Stimulated activated CD8-positive, alpha-beta memory T cell treated with anti-CD3 and anti-CD28 coated beads, Interleukin-12 subunit alpha, Interleukin-12 subunit beta, amount 100 ng/mL, for 4 hours (primary cell): ENCODE measurements at places on chromosomes 4 and X.

GRCh38 chrX:13764281-13764680 is 29.7 kb downstream of the OFD1 start:
- DNase-seq, result no peak

- DNase-seq, result no peak
These were observed 67.7 kb upstream of the PJA1 start for GRCh38 chrX:69232945-69233344.

DNA sequence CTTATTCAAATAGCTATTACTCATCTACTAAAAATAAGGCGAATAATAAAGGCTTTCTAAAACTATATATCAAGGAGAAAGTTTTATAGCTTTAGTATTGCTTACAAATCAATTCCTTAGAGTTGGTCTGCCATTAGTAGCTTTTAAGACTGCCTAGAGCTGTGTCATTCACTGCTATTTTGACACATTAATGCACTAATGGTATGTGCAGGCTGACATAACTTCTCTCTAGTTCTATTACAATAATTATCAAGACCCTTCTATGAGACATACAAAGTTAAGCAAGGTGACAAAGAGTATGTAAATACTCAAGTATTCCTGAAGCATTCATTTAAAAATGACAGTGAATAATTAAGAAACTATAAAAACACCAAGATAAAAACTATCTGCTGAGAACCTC is 625.3 kb downstream of the STPG2 start:
- DNase-seq, result no peak

- no peak for DNase-seq
These were observed 66.6 kb downstream of the FREM3 start for GRCh38 chr4:143633833-143634232.

DNA sequence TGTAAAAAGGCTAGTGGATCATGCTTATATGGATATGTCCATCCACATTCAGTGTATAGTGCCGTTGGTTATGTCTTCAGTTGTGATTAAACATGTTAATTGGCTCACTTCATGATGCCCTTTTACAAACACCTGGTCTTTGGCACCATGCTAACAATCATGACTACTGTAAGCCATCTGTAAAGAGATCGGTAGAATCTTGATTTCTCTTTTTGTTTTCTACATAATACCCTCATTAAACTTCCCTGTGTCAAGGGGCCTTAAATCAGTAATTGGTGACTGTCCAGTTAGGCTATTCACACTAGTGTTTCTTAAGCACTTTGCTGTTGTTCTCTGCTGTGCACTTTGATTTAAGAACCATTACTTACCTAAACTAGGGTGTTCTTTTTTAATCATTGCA is 475.2 kb downstream of the RPA4 start:
- DNase-seq, result no peak

DNA sequence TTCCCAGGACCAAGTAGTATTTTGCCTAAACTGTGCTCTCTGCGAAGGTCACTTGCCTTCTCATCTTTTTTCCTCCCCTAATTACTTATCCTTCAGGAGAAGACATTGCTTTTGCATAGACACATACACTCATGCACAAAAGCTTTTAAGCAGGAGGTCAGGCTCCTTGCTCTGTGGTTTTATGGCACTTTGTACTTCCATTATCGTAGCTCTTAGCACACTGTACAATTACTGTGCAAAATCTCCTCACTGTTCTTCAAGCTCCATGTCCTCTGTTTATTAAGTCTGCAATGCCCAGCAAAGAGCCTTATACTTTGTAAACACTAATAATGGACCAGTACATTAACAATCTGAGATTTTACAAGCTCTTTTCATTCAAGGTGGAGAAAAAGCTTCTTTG is 188.4 kb upstream of the GNPDA2 start:
- DNase-seq, result no peak

DNA sequence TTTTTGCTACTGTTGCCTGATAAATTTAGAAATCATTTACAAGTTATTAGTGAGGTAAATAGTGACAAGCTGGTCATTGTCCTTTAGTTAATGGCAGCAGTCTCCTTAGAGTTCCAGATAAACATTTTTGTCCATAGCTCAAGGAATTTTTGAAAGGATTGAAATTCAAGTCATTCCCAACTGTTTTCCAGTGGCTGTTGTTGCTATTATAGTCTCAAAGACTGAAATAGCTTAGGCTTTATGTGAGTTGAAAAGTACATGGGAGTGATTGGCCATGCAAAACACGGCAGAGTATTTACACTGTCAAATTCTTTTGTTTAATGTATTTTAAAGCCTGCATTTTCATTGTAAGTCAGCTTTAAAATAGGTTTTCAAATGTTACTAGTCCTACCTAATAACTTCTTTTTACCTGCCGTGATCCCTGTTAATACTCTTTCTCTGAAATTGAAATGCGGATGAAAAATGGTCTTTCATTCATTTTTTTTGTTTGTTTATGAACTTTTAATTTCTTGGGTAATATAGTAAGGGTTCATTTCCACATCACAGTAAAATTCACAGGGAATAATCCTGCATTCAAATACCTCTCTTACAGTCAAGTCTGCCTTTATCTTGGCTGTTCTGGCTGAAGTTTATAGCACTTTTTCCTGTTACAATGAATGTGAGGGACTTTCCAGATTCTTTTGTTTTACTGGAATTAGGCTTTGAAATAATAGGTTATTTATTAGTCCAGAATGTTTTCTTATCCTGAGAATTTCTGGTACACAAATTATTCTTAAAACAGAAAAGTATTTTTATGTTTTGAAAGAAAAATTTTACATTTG is 85.1 kb downstream of the PDLIM5 start:
- no peak for DNase-seq

- DNase-seq, result no peak
These were observed 80.0 kb upstream of the FGF13 start for GRCh38 chrX:138791551-138791950.

GRCh38 chr4:38123555-38123954 is 163.4 kb downstream of the PTTG2 start:
- no peak for DNase-seq

DNA sequence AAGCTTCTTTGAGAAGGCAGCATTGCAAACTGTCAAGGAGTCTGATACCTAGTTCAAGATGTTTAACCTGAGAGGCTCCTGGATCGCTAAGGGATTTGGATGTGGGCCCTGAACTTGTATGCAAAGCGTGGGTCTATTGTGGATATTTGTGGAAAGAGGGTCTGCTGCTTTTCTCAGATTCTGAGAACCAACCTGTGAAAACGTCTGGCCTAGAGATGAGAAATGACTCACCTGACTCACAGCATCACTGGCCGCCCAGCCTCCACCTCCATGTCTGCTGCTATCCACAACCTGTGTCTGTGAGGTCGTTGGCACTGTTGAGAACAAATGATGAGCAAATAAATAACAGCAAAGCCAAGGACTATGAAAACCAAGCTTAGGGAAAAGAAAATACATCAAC is 33.3 kb upstream of the PROM1 start:
- DNase-seq, result no peak

DNA sequence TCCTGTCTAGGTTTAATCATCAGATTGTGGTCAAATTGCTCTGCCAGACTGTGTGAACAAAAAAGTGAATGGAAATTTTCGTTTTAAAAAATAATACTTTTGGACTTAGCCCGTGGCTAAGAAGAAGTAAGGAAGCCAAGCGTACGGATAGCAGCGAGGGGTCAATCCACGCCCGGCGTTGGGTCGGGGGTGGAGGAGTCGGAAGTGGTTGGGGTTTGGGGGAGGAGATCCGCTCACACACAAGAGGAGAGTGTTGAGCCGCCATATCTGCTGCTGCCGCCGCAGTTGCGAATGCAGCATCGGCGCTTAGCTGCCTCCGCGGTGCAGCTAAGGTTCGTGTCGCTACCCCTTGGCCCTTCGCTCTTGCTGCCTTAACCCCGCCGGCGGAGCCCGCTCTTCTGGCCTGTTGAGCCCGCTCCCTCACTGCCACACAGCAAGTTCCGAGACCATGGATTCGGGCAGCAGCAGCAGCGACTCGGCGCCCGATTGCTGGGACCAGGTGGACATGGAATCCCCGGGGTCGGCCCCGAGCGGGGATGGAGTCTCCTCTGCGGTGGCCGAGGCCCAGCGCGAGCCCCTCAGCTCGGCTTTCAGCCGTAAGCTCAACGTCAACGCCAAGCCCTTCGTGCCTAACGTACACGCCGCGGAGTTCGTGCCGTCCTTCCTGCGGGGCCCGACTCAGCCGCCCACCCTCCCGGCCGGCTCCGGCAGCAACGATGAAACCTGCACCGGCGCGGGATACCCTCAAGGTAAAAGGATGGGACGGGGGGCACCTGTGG is at the start of gene GSPT2:
Gene GSPT2 (plus strand): TSS at position 264 of the 779 bp plus-strand sequence. CDS start 185 bp downstream, at position 449.
- peak; percentile 14 for DNase-seq

DNA sequence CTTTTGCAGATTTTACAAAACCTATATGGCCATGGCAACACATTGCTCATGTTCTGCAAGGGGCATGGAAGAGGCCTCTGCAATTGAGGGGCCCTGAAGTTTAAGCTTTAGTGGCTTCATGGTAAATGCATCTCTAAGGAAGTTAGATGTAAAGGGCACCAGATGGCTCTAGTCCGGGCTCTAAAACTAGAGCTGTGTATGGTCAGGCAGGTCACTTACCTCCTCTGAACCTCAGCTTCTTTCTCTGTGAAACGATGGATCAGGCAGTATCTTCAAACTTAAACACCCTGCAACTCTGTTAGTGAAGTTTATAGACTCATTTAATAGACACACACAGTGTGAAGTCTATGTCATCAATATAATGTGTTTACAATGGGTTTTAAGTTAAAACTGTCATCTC is 10.0 kb downstream of the MAGEB17 start:
- DNase-seq, result no peak

DNA sequence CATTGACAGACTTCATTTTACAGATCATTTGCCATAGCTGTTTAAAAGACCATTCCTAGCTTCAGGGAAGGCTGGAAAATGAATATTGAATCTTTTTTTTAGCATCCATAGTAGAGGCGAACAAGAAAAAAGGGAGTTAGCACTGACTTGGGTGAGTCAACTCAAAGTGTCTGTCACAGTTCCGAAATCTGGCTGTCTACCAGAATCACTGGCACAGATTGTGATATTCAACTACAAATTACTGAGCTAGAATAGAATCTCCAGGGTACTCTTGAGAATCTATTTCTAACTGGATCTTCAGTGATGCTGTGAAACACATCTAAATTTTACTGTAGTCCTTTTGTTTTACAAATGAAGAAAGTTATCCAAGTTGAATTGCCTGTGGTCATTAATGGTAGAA is 31.5 kb downstream of the SEC24B start:
- DNase-seq, result no peak

DNA sequence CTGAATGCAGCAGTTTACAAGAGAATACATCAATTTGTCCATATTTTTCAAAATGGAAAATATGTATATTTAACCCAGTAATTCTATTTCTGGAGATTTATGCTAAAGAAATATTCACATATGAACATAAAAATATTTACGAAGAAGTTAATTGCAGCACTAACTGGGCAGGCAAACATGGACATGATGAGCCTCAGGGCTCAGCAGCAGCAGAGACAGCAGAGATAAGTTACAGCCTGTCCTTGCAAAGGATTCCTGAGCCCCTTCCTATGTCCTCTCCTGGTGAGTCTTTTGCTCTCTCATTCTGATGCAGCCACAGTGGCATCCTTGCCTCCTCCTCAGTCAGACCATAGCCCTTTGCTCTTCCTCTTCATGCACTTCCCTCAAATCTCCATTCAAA is 680.6 kb upstream of the CPEB2 start:
- DNase-seq, result no peak

DNA sequence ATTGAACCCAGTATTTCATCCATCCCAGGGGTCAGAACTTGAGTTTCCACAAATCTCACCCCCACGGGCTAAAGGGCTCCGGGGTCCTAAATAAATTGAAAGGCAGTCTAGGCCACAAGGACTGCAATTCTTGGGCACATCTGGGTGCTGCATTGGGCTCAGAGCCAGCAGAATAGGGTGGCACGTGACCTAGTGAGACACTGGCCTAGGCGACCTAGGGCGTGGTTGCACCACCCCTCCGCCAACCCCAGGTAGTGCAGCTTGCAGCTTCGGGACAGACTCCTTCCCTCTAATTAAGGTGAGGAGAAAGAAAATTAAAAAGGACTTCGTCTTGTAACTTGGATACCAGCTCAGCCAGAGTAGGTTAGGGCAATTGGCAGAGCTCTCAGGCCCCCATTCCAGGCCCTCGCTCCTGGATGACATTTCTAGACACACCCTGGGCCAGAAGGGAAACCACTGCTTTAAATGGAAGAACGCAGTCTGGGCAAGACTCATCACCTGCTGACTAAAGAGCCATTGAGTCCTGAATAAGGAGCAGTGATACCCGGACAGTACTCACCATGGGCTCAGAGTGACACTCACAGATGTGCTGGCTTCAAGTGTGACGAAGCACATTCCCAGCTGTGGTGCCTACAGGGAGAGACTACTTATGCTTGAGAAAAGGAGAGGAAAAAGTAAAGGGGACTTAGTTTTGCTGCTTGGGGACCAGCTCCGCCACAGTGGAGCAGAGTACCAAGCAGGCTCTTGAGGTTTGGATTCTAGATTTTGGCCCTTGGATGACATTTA is 735.4 kb downstream of the FSTL5 start:
- DNase-seq, result no peak

GRCh38 chr4:108543359-108543968 is 76.9 kb upstream of the RPL34 start:
- no peak for DNase-seq

GRCh38 chrX:24536551-24536950 is 71.5 kb downstream of the PDK3 start:
- no peak for DNase-seq

DNA sequence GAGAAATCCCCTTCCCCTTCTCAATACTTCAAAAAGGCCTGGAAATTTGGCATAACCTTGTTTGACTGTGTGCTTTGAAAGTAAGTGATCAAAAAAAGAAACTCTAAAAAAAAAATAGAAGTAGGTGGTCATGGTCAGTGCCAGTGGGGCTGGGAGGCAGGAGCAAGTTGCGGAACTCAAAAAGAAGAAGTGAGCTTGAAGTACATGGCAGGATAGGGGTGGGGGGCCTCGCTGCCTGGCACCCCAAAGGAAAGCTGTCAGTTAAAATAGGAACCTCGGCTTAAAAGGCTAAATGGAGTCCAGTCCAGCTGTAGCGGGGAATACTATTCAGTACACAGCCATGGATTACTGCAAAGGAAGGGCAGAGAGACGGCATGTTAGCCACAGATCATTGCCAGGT is 12.2 kb upstream of the NKRF start:
- no peak for DNase-seq

- no peak for DNase-seq
These were observed 10.2 kb downstream of the BBS7 start for GRCh38 chr4:121860121-121860520.

DNA sequence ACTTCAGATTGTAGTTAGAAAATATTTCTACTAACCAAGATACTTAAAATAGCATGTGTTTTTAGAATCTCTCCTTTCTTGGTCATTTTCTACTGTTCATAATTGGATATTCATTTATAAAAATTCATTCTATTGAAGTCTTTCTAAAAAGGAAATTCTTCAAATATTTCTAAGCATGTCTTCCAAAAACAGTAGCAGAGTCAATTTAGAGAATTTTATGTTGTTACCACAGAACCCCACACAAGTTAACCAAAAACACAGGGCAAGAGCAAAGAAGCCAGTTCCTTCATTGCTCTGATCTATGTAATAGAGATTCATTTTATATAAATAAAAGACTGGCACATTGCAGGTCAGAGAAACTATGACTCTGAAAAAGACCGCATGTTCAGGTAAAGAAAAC is 345.1 kb upstream of the PITX2 start:
- no peak for DNase-seq
